Hippocampal formation (tissue), 2 donors: ENCODE measurements at places on chromosomes 2 and 18.

GRCh38 chr2:5474716-5475115 lies 217.5 kb upstream of the SOX11 start:
- DNase-seq, result no peak

GRCh38 chr2:234029150-234029733 lies 21.3 kb upstream of the SPP2 start:
- no peak for DNase-seq

DNA sequence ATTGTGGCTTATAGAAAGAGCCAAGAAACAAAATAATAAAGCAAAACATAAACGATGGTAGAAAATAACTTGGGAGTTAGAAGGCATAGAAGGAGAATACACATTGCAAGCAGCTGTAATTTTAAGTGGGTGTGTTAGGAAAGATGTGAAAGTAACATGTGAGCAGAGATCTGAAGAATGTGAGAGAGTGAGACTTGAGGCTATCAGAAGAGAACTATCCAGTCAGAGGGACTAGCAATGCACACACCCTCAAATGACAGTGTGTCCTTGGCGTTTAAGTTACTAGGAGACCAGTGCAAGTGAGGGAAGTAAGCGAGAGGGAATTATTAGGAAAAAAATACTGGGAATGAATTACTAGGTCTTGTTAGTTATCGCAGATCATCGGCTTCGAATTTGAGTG lies 304.9 kb downstream of the DSEL start:
- no peak for DNase-seq

GRCh38 chr2:24507549-24507948 lies 16.5 kb downstream of the NCOA1 start:
- DNase-seq, result no peak

DNA sequence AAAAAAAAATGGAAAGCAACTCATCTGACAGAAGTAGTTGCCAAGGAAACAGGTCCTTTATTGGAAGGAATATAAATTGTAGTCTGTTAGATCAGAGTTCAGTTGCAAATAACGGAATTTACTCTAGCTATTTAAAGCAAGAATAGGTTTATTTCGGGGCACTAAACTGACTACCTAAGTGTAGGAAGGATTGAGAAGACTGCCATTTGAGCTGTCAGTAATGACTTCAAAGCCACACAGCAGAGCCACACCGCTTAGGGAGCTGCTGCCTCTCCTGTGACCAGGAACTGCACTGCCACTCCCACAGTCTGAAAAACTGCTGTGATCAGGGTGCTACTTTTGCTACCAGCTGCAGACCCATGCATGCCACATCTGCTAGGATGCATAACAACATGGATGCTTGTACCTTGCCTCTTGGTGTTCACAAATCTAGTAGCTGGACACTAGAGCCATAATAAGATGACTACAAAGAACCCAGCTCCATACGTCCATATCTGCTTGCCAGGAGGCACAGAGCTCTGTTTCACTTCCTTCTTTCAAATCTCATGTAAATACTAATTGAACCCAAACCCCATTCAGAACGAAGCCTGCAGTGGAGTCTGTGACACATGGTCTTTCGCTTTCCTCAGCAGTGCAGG lies 2.2 kb downstream of the DSG2 start:
- no peak for DNase-seq
